Naive thymus-derived CD4-positive, alpha-beta T cell (primary cell): ENCODE measurements at places on chromosomes 7 and 10. TPM values are rescaled to one million over a fixed set of nuclear protein-coding genes. Genes with fewer than 3 reads are reported as not detected.

DNA sequence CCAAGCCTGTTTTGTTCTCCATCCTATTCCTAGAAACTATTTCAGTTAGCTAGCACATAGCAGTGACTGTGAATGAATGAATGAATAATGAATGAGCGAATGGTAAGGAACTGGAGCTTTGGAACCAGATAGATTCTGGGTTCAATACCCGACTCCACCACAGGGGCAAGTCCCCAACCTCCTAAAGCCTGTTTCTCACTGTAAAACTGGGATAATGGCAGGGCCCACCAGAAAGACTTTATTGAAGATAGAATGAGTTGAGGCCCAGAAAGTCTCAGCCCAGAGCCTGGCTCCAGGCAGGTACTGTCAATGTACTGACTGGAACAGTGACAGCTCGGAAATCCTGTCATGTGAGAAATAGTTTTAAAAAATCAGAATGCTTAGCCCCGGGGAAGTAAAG lies 1.1 kb upstream of the CDH23 start:
- H3K4me1 ChIP-seq: no peaks in the 10 kb centered on the region
- DNase-seq: no peak
- H3K36me3 ChIP-seq: no peaks in the 10 kb centered on the region
- H3K4me3 ChIP-seq: no peak overlapping the region

The GARS1 gene
- total RNA-seq: 75.9 TPM

DNA sequence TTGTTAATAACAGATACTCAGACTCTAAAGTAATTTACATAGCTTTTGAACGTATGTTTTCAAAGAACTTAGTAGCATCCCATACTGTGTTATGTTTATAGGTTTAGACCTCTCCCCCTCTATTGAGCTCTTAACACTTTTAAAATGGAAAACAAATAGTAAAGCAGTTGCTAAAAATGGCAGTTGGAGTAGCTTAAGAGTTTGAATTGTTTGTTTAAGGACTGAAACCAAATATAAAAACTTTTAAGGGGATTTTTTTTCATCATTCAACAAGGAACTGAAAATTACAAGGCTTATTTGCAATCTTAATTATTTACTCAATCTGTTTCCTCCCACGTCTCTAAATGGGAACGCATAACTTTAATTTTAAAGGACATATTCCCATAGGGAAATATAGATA lies 1.6 kb upstream of the SPAG6 start:
- H3K27ac ChIP-seq: no peak overlapping the region
- no peaks in the 10 kb centered on the region for H3K36me3 ChIP-seq
- peaks cover 12% of the 10 kb centered on the region for H3K4me1 ChIP-seq
- H3K4me3 ChIP-seq: no peak overlapping the region
- peaks cover 63% of the 10 kb centered on the region for H3K27me3 ChIP-seq
- DNase-seq: no peak

DNA sequence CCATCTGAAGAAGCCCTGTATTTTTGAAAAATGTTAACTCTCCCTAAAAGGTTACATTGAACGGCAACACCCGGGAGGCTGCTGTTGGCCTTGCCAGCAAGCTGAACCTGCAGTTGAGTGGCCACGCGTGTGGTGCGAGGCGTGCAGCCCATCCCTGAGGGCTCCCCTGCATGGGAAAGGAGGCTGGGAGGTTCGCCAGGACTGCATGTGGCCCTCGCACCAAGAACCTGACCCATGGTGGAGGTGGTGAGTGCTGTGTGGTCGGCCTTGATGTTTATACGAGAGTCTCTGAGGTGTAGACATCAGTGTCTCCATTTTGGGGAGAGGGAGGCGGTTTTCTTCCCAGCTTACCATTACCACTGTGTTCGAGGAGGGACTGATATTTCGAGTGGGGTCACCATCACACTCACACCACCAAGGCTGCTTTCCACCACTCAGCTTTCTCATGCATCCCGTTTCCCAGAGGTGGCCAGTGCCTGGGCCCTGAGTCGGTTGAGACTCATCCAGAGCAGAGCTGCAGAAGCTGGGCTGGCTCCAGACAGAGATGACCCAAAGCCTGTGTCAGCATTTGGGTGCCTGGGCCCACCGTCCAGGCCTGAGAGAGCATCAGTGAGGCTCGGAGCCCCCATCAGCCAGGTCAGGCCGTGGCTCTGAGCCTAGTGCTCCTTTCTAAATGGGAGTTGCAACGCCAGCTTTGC lies 222.6 kb downstream of the EBF3 start:
- H3K36me3 ChIP-seq: no peaks in the 10 kb centered on the region
- DNase-seq: no peak
- no peaks in the 10 kb centered on the region for H3K4me1 ChIP-seq
- no peak overlapping the region for H3K27ac ChIP-seq
- H3K27me3 ChIP-seq: no peaks in the 10 kb centered on the region

DNA sequence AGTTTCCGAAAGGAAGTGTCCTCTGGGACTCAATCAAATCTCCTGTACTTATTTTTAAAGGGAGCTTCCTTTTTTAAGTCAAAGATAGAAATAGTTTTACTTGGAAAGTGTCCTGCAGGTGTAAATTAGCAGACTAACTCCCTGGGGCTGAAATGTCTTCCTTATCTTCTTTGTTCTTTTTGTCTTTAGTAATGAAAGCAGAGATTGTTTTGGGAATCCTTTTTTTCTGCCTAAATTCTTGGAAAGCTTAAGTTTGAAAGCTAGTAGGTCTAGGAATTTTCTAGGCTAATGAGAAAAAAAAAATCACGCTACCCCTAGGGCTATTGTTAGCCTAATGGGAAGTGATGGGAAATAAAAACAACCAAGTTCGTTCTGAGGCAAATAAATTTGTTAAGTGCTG lies 139.1 kb upstream of the CSTF2T start:
- DNase-seq: no peak
- no peaks in the 10 kb centered on the region for H3K27me3 ChIP-seq
- no peak overlapping the region for H3K27ac ChIP-seq
- no peak overlapping the region for H3K4me3 ChIP-seq

The BRAT1 gene
- 37.0 and 37.2 TPM in 2 replicates for total RNA-seq

DNA sequence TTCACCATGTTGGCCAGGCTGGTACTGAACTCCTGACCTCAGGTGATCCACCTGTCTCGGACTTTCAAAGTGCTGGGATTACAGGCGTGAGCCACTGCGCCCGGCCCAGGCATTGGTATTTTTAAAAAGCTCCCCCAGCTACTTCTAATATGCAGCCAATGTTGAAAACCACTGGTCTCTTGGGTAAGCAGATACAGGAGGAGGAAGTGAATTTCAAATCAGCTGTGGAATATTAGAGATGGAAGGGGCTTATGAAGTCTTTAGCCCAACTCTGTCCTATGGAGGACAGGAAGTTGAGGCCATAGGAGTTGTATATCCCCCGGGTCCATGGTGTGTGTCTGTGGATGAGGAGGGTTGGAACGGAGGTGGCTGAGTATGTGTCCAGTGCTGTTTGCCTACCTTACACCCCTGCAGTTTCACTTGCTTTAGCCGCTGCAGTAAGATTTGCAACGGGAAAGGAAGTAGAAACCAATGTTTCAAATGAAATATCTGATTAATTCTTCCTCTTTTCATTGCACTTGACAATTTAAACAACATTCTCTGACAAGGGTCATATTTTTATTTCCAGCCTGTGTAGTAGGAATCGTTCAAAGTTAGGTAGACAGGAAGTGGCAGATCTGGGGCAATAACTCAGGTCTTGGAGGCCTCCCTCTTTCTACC lies 3.4 kb downstream of the PDE6C start:
- H3K27me3 ChIP-seq: no peaks in the 10 kb centered on the region
- no peak for DNase-seq
- no peaks in the 10 kb centered on the region for H3K4me1 ChIP-seq
- no peak overlapping the region for H3K27ac ChIP-seq
- no peak overlapping the region for H3K4me3 ChIP-seq

DNA sequence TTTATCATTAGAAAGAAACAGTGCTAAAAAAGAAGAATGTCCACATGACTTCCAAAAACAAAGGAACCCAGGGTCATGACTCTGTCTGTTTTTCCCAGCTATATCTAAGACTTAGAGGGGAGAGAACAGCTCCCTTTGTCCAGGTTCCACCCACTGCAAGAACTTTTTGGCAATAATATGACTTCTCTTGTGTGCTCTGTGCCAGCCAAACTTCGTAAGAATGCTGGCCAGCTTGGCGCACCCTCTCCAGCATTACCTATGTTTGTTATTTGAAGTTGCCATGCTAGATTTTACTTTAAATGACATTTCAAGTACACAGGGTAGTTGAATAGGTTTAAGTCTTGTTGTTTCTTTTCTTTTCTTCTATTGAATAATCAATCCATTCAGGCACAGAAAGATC lies 371.4 kb downstream of the KCNMA1 start:
- no peaks in the 10 kb centered on the region for H3K36me3 ChIP-seq
- no peaks in the 10 kb centered on the region for H3K4me1 ChIP-seq
- H3K4me3 ChIP-seq: no peak overlapping the region
- DNase-seq: no peak

DNA sequence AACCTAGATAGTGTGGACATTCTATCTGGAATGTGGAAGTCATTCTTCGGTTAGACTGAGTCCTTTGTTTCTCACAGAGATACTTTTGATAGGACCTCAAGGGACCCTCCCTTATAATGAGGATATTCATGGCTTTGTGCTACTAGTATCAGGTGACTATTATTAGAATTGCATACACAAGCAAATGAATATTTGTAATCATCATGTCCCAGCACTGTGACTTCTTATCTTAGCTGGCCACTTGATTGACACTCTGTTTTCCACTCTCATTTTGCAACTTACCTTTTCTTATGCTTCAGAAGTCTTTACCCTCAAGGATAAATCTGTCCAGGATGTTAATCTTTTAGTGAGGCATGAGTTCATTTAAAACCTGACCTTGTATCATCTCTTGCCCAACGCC lies 268.2 kb upstream of the FZD1 start:
- H3K27ac ChIP-seq: no peak overlapping the region
- no peak for DNase-seq
- H3K4me1 ChIP-seq: no peaks in the 10 kb centered on the region
- H3K36me3 ChIP-seq: no peaks in the 10 kb centered on the region
- no peaks in the 10 kb centered on the region for H3K27me3 ChIP-seq

DNA sequence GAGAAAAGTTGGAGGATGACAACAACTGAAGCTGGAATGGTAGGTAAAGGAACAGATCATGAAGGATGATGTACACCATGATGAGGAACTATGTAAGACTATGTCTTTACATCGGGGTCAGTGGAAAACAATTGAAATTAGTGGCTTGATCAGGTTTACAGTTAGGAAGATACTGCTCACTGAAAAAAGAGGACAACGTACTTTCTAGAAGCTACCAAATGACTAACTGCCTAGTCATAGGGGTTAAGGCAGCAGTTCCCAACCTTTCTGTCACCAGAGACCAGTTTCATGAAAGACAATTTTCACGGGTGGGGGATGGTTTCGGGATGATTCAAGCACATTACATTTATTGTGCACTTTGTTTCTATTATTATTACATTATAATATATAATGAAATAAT lies 91.6 kb upstream of the ANKRD1 start:
- H3K4me1 ChIP-seq: peaks cover 7% of the 10 kb centered on the region
- no peaks in the 10 kb centered on the region for H3K27me3 ChIP-seq
- H3K27ac ChIP-seq: no peak overlapping the region

The GPR15LG gene
- not detected in 2 replicates for total RNA-seq

DNA sequence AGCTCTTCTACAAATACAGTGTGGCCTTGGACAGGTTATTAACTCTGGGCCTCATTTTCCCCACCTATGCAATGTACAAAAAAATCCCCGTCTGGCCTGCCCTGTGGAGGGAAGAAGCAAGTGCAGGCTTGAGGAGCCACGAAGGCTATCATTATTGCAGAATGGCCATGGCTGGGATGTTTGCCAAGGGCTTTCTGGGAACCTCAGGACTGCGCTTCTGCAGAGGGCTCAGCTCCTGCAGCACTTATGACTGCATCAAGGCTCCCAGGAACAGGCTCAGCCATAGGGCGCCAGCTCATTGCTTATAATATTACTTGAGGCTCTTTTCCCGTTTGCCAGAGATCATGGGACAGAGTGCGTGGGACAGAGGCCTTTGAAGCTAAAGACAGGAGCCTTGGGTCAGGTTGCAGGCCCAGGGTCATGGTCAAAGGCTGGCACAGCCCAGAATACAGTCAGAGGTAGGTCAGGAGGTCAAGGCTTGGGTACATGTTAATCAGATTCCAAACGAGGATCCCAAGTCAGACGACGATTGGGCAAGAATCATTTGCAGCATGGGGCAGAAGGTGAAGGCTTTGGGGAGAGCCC lies 20.6 kb upstream of the C10orf105 start:
- no peak for DNase-seq
- no peaks in the 10 kb centered on the region for H3K36me3 ChIP-seq
- H3K4me3 ChIP-seq: peak overlapping the region; percentile 55
- peaks cover 97% of the 10 kb centered on the region for H3K4me1 ChIP-seq
- peak overlapping the region; percentile 74 for H3K27ac ChIP-seq

GRCh38 chr10:117731121-117731791 lies 188.7 kb downstream of the EMX2 start:
- H3K4me3 ChIP-seq: no peak overlapping the region
- H3K4me1 ChIP-seq: no peaks in the 10 kb centered on the region
- H3K27ac ChIP-seq: no peak overlapping the region
- no peaks in the 10 kb centered on the region for H3K36me3 ChIP-seq
- no peak for DNase-seq
- peaks cover 3% of the 10 kb centered on the region for H3K27me3 ChIP-seq

DNA sequence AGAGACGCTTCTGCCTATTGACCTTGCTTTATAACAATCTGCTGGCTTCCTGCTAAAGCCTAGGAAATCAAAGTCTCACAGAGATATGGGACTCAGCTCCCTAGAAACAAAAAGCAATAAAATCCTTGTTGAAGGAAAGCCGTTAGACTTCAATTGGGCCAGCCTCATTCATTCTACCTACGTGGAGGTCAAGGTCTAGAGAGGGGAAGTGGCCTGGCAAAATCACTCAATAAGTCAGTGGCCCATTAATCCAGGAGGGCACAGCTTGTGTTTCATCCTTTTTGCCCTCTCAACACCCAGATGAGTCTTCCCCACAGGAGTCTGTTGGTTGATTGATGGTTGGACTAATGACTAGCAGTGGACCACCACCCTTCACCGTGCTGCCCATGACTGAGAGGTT lies 40.5 kb upstream of the ACSL5 start:
- no peaks in the 10 kb centered on the region for H3K4me1 ChIP-seq
- no peaks in the 10 kb centered on the region for H3K27me3 ChIP-seq
- no peak overlapping the region for H3K27ac ChIP-seq

DNA sequence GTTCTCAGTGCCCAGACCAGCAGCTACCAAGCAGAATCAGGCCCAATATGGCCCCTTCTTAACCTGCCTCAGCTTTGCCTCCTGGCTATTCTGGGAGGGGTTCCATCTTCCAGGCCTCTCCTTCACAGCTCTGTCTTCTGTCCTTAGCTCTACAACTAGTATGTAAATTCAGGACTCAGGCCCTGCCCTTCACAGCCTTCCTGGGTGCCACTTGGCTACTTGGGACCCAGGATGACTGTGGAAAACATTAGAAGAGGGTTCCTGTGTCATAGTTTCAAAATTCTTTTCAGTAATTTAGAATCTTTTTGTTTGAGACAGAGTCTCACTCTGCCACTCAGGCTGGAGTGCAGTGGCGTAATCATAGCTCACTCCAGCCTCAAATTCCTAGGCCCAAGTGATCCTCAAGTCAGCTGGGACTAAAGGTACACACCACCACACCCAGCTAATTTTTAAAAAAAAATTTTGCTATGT lies 33.2 kb upstream of the PAPSS2 start:
- H3K27me3 ChIP-seq: no peaks in the 10 kb centered on the region
- H3K4me3 ChIP-seq: no peak overlapping the region
- H3K36me3 ChIP-seq: no peaks in the 10 kb centered on the region
- no peaks in the 10 kb centered on the region for H3K4me1 ChIP-seq

GRCh38 chr7:10889266-10889898 lies 84.3 kb upstream of the PHF14 start:
- H3K4me1 ChIP-seq: peaks cover 5% of the 10 kb centered on the region
- DNase-seq: peak; percentile 29
- H3K27ac ChIP-seq: no peak overlapping the region
- H3K4me3 ChIP-seq: peak overlapping the region; percentile 16

- H3K4me3 ChIP-seq: no peak overlapping the region
- no peak for DNase-seq
Measured at GRCh38 chr10:128568990-128569945, 443.0 kb upstream of the MKI67 start.
